ENCODE measurements at places on chromosomes 2 and 18.

DNA sequence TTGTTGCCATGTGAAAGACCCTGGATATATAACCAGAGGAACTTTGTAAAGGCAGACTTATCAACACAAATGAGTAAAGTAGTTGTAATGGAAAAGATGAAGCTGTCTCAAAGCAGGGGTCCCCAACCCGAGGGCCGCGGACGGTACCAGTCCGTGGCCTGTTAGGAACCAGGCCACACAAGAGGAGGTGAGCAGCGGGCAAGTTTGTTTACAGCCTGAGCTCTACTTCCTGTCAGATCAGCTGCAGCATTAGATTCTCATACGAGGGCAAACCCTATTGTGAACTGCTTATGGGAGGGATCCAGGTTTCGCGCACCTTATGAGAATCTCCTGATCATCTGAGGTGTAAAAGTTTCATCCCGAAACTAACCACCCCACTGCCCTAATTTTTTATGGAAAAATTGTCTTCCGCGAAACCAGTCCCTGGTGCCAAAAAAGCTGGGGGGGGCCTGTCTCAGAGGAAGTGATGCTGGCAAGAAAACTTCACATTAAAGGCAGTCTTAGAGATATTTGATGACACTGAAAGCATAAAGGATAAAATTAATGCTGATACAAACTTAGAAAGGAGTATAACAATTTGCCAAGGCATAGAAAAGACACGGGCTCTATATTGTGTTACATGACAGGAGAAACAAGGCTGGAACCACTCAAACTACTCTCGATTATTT lies 57.5 kb upstream of the MSTN start:
- DNase-seq: no peak

- DNase-seq: peak; percentile 87
These were observed 195.5 kb downstream of the CDCA7 start for GRCh38 chr2:173550143-173550542.

DNA sequence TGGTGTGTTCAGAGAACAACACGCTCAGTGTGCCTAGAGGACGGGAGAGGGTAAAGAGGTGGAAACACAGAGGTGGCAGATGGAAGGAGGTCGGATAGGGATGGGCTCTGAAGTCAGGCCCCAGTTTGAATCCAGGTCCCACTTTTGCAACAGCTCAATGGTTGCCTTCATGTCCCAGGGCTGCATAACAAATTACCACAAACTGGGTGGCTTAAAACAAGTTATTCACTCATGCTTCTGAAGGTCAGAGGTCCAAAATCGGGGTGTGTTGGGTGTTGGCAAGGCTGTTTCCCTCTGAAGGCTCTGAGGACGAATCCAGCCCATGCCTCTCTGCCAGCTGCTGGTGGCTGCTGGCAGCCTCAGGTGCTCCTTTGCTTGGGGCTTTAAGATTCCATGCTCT lies 12.7 kb upstream of the ADCY3 start:
- no peak for DNase-seq

DNA sequence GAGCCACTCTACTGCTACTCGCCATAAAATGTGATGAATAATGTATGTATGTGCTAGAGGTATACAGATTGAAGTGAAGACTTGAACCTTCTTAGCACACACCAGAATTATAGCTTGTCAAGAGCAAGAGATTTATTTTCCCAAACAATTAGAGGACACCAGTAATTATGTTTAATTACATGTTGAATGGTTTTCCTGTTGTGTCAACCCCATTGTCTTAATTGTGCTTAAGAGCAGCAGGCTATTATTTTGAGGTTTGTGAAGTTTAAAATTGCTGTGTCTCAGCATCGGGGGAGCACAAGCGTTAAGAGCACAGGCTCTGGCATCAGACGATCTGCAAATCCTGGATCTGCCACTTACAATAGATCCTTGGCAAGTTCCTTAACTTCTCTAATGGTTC lies 29.0 kb downstream of the KIF5C start:
- no peak for DNase-seq

GRCh38 chr18:69865776-69866175 lies 81.9 kb downstream of the CD226 start:
- peak; percentile 49 for DNase-seq

- DNase-seq: no peak
These were observed 166.7 kb upstream of the SLC39A10 start for GRCh38 chr2:195490319-195490718.

DNA sequence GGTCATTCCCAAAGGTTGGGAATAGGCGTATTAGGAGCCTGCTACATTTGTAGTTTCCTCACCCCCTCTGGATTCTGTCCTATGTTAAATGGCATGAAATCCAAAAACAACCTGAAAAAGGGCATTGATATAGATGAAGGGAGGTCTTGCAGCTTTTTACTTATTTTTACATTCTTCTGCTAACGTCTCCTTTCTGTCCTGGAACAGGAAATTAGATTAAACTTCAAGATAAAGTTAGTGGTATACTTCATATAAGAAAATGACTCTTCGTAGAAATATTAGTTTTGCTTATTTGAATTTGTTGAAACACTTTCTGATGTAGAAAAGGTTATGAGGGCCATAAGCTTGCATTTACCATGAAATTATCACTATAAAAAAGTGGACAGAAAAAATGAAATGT lies 694.5 kb downstream of the ADCYAP1 start:
- DNase-seq: no peak

- no peak for DNase-seq
These were observed 27.2 kb upstream of the FHL2 start for GRCh38 chr2:105425936-105426625.

- DNase-seq: no peak
These were observed 31.3 kb downstream of the USP40 start for GRCh38 chr2:233535271-233535670.

DNA sequence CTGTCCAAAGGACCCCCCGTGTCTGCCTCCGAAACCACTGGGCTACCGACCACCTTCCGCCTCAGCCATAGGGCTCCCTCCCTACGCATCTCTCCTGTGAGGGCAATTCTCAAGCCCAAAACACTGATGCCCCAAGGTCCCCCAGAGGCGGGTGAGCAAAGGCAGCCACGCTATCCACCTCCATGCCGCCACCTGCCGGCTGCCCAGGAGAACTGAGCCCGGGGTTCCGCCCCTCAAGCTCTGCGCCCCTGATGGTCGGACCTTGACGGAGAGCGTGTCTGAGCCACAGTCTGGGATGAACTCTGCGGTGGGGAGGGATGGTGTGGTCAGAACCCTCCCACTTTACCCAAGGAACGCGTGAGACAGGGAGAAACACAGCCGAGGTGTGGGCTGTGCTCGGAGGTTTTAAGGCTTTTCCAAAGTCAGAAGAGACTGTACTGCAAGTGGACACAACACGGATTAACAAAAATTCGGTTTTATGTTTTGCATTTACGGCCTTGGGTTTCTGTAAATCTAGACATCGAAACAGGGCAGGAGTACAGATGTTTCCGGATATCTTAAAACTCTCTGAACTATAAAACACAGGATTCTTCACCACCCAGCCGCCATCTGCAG lies 114.1 kb downstream of the ZNF516 start:
- peak; percentile 13 for DNase-seq

DNA sequence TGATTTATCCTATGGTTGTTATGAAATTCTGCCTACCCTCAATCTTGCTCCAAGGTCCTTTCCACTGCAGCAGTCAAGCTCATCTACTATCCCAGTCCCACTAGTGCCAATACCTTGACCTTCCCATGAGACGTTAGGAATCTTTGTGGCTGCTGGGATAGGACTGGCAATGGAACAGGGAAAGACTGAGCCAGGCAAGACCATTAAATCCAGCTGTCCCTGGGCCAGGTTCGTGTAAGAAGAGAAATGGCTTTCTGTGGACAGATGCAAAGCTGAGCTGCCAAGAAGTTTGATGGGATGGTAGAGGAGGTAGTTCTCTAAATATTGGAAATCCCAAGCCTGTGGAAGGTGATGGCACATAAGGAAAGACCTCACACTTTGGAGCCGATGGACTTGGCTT lies 50.1 kb upstream of the TMEM17 start:
- DNase-seq: no peak
